ENCODE measurements at places on chromosomes 3 and 15.

GRCh38 chr3:100260081-100260684 is 609 bp upstream of the TBC1D23 start:
- no peak for DNase-seq

GRCh38 chr15:88636050-88636449 is 2.8 kb upstream of the ISG20 start:
- no peak for DNase-seq

- no peak for DNase-seq
These were observed 23.5 kb upstream of the STT3B start for GRCh38 chr3:31509147-31509728.

DNA sequence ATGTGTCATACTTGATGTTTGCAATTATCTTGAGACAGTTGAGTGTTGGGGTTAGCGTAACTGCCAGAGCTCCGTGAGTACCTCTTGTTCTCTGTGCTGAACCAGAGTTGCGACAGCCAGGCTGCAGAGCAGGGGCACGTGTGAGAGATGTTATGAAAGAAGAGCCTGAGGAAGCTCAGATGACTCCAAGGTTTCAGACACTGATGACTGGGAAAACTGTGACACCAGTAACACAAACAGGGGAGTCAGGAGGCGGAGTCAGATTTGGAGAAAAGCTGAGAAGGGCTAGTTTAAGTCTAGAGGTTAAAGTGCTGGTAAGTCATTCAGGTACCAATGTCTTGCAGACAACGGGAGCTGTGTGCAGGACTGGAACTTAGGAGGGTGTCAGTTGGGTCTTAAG is 45.0 kb downstream of the BLM start:
- no peak for DNase-seq

- DNase-seq: no peak
These were observed 812 bp downstream of the P4HTM start for GRCh38 chr3:48990636-48991469.

- DNase-seq: no peak
These were observed 489.2 kb downstream of the FGF12 start for GRCh38 chr3:192237992-192238608.

- DNase-seq: no peak
These were observed 91.1 kb downstream of the TBL1XR1 start for GRCh38 chr3:177106184-177106583.

GRCh38 chr3:52681596-52681995 is 4.1 kb downstream of the PBRM1 start:
- DNase-seq: no peak

DNA sequence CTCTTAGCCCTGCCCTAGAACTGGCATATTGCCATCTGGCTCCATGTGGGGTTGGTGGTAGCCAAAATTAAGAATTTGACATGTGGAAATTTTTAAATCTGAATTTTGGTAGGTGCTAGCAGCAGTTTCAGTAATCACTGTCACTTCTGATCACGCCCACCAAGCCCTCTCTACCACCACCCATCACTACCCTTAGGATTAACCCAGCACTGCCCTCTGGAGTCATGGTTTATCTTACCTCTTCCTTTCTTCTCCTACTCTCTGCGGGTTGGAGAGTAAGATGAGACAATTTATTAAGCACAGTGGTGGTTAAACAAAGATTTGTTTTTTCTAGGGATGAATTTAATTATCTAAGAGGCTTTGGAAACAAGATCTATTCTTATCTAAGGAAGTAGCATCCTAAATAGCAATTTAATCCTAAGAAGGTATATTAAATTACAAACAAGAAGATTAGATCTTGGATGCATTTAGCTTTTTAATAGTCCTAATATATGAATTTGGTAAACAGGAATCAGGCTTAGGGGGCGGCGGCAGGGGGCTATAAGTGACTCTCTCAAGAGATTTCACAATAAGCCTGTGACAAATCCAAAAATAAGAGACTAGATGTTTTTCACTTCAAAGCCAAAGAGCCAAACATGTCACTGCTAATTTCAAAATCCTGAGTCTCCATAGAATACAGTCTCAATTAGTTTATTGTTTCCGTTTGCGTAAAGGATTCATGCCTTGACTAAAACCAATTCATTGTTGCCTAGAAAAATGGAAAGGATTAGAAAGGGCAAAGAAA is 498.4 kb upstream of the UBE2E2 start:
- no peak for DNase-seq

DNA sequence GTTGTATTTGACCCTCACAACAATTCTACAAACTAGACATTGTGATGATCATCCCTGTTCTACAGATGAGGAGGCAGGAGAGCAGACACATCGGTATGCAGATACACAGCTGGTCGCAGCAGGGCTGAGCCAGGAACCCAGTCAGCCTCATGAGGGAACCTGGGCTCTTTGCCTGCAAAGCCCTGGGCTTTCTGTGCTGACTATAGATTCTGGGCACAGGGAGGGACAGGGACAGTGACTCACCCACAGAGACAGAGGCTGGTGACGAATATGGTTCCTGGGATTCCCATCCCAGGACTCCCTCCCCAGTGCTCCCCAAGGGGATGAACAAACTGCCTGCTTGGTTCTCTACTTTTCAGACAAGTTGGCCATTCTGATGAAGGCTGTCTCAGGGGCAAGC is 3.8 kb upstream of the CAMP start:
- DNase-seq: no peak

DNA sequence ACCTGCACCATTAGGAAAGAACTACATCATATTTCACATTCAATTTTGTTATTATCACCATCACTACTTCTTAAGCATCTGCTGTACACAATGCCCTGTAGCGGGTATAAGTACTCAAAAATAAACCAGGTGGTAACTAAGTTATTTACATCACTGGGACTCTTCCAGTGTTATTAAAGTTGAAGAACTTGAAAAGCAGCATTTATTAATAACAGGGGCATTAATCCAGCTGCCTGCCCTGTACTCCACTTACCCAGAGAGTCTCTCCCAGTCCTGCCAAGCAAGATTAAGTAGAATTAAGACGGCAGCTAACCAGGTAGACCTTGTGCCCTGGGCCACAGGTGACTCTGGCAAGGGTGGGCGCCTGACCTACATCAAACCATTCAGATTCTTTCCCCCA is 65.2 kb downstream of the FHIT start:
- DNase-seq: no peak

DNA sequence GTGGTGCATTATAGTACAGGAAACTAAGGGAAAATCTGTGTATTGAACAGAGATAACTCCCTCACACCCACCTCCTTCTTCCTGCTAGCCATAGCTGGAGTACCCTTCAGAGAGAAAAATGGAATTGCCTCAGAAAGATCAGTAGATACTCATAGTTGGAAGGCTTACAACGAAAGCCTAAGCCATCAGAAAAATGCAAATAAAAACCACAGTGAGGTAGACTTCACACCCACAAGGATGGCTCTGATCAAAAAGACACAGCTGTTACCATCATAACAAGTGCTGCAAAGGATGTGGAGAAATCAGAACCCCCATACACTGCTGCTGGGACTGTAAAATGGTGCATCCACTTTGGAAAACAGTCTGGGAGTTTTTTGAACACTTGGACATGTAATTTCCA is 7.4 kb upstream of the DLG1 start:
- no peak for DNase-seq

- no peak for DNase-seq
These were observed 12.8 kb downstream of the MYZAP start for GRCh38 chr15:57604507-57604906.

GRCh38 chr15:63067306-63067705 is 24.8 kb downstream of the TPM1 start:
- DNase-seq: no peak

DNA sequence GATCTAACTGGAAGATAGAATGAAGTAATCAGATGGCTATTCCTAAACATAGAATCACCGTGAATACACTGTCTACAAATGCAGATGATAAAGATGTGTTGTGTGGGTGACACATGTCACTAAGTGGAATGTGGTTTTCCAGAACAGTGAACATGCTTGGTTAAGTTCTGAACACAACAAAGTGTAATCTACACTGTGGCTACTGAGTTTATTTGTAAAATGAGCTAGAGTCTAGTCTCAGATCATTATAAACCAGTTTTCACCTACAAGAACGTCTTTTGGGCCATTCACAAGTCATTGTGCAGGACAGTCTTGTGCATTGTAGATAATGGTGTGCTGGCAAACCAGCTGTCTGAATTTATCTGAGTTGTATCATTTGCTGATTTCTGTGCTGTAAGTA is 35.3 kb downstream of the OXNAD1 start:
- no peak for DNase-seq

DNA sequence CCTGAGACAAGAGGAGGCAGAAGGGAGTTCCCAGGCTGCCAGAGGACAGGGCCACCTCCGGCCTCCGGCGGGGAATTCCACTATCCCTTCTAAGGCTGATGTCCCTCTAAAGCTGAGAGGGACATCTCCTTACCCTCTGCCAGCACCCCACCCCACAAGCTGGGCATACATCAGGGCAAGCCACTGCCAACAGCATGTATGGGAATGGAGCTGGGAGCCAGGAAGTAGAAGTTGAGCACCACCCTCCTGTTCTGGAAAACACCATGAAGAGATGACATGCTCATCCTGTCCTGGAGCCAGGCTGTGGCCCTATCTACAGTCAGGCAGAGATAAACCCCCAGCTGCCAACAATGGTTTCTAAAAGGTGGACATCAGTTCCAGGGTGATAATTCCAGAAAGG is 7.1 kb downstream of the PLCD1 start:
- no peak for DNase-seq

DNA sequence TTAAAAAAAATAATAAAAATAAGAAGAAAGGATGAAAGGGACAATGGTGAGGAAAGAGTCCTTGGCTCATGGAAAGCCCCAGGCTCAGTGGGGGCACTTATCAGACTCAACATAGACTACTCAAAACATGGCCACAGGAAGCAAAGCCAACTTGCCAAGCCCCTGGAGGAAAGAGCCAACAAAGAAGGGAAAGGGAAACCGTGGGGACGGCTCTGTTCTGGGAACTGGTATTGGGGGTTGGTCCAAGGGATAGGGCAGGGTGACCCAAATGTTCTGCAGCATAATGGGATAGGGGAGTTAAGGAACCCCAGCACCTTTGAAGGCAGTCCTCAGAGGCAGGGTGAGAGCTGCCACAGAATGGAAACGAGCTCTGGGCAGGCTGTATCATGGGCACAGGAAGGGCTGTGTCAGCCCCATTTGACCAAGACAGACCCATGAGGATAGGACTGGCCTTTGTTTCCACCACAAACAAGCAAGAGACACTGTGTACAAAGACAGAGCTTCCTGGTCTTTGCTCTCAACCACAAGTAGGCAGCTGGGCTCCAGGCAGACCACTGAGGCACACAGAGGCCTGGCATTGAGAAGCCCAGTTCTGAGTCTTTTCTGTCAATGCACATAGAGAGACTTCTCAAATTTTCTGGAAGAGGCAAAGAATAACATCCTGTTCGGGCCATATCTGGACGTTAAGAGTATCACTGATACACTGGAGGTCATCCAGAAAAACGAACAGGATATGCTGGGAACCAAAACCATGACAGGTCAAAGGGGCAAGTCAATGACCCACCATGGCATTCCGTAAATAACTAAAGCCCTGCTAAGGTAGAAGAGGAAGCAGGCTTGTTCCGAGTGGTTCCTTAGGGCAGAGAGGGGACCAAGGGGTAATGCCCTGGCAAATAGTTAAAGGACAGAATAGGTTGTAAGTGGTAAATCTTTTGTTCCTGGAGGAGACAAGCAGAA is 10.6 kb upstream of the SEMA7A start:
- no peak for DNase-seq

DNA sequence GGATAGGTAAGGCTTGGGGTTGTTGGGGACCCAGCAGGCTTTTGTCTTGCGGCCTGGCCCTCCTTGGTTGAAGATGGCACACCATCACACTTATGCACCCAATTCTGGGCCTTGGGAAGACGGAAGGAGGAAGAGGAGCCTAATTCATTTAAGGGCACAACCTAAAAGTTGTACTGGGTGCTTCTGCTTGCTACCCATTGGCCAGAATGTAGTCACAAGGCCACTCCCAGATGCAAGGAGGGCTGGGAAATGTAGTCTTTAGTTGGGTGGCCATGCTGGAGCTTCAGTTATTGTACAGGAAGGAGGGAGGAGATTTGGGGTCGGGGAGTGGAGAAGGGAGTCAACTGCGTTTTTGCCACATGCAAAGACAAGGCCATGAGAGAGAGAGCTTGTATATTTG is 109.2 kb downstream of the TMEM266 start:
- DNase-seq: no peak

DNA sequence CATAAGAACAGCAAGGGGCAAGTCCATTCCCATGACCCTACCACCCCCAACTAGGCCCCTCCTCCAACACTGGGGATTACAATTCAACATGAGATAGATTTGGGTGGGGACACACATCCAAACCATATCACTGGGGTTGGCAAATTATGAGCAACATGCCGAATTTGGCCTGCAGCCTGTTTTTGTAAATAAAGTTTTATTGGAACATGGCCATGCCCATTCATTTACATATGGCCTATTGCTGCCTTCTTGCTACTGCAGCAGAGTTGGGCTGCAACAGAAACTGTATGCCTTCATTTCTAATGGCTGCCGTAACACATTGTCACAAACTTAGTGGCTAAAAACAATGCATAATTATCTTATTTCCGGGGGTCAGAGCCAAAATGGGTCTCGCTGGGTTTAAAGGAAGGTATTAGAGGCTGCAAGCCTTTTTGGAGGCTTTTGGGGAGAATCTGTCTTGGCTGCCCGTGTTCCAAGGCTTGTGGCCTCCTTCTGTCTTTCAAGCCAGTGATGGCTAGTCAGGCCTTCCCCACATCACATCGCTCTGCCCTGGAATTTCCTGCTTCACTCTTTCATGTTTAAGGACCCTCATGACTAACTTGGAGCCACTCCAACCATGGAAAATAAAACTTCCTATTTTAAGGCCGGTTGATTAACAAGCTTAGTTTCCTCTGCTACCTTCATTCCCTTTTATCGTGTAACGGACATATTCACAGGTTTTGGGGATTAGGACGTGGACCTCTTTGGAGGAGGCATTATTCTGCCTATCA is 428.5 kb upstream of the PROK2 start:
- DNase-seq: no peak

- no peak for DNase-seq
These were observed 24.3 kb downstream of the DPH3 start for GRCh38 chr3:16240229-16241023.

- DNase-seq: no peak
These were observed 303.4 kb upstream of the CHRM5 start for GRCh38 chr15:33664947-33665346.

- no peak for DNase-seq
These were observed 993 bp downstream of the PLCL2 start for GRCh38 chr3:16885593-16886302.

DNA sequence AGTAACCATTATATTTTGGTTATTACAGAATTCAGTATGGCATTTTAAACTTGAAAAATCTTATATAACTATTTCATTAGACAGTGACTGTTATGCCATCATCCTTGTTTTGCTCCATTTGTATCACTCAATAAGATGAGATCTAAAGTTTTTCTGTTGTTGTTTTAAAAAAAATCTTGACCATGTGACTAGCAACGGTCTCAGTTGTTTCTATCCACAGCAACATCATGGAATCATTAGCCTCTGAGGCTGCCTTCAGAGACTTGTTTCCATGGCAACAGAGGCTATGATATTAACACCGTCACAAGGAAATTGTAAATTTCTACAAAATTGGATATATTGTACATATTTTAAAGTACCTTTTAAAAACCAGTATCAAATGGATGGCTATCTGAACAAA is 129.8 kb downstream of the DLG1 start:
- no peak for DNase-seq

GRCh38 chr3:147775816-147776530 is 366.8 kb downstream of the ZIC1 start:
- DNase-seq: no peak

GRCh38 chr3:134839422-134839821 is 44.4 kb downstream of the EPHB1 start:
- no peak for DNase-seq
